Effector CD4-positive, alpha-beta T cell (primary cell): ENCODE measurements at places on chromosomes 16 and 17.

DNA sequence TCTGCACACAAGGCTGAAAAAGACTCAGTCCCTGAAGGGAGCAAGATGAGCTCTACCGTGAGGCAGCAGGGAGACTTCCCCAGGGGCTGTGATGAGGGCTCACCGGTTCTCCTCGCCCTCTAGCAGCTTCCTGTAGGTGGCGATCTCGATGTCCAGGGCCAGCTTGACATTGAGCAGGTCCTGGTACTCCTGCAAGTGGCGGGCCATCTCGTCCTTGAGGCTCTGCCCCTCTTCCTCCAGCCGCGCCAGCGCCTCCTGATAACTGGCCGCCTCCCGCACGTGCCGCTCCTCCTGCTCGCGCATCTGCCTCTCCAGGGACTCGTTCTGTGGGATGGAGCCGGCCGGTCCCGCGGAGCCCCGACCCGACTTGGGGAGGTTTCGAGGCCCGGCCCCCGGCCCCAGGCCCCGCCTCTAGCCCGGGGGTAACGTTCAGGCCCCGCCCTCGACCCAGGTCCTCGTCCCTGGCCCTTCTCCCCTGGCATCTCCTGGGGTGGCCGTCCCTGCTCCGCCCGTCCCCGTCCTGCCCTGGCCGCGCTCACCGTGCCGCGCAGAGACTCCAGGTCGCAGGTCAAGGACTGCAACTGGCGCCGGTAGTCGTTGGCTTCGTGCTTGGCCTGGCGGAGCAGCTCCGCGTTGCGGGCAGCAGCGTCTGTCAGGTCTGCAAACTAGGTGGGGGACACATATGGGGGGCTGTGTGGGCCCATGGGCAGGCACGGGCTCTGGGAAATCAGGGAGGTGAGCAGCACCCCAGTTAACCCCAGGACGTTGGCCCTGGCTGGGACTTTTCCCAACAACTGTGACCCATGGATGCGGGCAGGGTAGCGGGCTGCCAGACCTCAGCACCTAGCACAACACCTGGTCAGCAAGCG is 3.9 kb downstream of the GFAP start:
- DNase-seq = peak; percentile 36

- no peak for DNase-seq
Measured at GRCh38 chr17:77323413-77324171, 182.8 kb downstream of the SEC14L1 start.

GRCh38 chr17:45235416-45236281 is 14.0 kb downstream of the FMNL1 start:
- peak; percentile 80 for DNase-seq

DNA sequence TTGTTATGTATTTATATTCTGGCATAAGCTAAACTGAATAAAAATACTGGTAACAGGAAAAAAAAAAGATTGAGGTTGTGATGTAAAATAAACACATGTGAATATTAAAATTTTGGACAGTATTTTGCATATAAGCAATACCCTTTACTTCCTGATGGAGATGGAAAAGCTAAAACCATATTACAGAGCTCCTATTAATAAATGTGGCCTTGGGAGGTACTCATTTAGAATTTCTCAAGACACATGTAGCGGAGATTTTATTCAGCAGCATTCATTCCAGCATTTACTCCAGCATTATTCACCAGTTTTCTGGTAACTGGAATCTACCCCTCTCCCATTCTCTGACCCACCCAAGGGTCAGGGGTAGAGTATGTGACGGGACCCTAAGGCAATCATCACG is 94.3 kb upstream of the AXIN2 start:
- DNase-seq = no peak

DNA sequence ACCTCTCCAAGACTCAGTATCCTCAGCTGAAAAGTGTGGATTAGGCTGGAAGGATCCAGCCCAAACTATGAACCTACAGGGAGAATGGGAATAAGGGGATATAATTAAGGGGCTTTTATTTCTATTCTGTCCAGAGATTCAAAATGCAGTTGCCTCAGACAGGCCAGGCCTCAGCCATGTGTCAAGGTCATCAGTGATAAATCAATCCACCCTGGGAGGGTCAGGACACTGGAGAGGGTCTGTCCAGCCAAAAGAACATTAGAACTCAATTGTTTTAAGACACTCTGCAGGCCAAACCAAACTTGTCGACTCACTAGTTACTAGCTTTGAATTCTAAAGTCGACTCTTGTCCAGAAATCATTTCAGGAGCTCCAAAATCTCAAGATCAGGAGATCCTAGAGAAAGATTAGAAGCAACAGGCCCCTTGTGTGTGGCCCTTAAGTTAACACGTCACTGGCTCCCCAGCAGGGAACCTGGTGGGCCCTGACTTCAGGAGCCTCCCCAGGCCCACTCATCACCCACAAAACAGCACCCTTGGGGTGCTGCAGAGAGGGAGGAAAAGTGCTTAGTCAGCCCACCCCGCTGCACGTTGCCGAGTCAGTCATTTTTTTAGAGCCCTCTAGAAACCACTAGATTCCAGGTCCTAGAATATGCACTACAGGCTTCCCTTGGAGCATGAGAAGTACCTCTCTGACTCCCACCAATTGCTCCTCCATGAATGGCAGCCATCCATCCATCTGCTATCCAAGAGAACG is 156.8 kb downstream of the XYLT1 start:
- DNase-seq = no peak
